Hematopoietic multipotent progenitor cell treated with erythropoietin and hydrocortisone succinate and interleukin-3 and kit ligand, for 6 days (in vitro differentiated cells): ENCODE measurements at places on chromosomes 16 and 17.

GRCh38 chr17:34988644-34989043 lies 8.3 kb downstream of the LIG3 start:
- peak; percentile 78 for DNase-seq

GRCh38 chr17:55059724-55060123 lies 91.2 kb downstream of the STXBP4 start:
- no peak for DNase-seq

DNA sequence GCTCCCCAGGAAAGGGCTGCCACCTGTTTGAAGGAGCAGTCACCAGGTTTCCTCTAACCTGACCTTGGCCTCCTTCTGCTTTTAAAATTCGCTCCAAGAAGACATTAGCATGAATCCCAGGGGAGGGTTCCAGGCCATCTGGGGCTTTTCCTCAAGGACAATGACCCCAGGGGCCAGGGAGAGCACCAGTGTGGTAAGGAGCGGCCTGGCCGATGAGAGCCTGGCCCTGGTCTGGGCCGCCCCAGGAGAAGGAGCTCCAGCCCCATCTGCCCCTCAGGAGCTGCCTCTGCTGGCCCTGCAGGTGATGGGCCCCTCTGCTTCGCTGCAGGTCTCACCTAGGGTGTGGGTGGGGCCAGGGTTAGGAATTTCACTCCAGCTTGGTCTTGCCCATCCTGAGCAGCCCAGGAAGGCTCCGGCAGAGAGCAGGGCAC lies 209.2 kb upstream of the TNRC6C start:
- DNase-seq = no peak

GRCh38 chr17:51914577-51914976 lies 243.9 kb downstream of the CA10 start:
- no peak for DNase-seq

DNA sequence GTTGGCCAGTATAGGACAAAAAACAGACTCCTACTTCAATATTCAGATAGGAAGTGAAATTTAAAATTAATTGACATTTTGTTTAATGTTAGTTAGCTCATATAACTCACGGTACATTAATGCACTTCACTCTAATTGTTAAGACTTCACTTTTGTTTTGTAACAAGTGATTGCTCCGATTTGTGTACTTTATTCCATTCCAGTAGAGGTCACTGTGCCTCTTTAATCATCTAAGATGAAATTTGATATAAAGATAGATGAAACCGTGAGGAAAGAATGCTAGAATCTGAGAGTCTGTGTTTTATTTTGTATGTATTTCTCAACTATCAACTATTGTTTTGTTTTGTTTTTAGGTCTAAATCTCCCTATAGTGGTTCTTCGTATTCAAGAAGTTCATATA lies 29.0 kb downstream of the RBBP6 start:
- DNase-seq = peak; percentile 19
